ENCODE measurements at places on chromosomes 3 and 15.

GRCh38 chr3:128447561-128448013, 19.1 kb downstream of the DNAJB8 start:
- no peak for DNase-seq

GRCh38 chr3:128996726-128997125, 2.9 kb upstream of the CFAP92 start:
- no peak for DNase-seq

- DNase-seq: no peak
Measured at GRCh38 chr15:70714565-70714964, 48.8 kb downstream of the UACA start.

DNA sequence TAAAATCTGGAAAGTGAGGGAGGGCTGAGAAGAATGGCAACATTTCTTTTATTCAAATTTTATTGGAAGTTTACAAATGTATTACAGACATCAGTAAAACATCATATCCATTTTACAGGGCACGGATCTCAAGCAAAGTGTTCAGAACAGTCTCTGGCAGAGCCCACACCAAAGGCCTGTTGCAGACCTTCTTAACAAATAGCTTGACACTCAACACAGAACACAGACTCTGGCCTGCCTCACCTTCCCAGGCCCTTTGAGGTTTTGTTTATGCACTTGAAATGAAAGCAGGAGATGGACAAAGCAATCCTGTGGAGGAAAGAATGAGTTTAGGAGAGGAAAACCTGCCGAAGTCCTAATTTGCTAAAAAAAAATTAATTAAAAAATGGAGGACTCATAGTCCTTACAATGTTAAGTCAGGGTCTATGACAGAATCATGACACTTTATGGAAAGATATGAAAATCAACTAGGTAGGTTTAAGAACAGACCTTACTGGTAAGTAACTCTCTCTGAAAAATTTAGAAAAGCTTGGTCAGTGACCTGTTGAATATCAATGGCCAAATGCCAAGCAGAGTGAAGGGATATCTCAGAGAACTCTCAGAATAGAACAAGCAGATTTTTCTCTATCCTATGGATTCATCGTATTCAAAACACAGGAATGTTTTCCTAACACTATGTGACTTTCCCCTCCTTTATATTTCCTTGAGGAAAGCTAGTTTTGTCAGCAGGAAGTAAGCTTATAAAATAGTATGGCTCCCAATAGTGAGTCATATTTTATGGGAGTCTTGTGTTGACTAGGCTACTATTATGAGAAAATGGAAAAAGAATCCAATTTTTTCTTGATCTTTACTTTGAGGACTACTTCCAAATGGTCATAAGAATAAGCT, 70.8 kb upstream of the PSMD6 start:
- no peak for DNase-seq

DNA sequence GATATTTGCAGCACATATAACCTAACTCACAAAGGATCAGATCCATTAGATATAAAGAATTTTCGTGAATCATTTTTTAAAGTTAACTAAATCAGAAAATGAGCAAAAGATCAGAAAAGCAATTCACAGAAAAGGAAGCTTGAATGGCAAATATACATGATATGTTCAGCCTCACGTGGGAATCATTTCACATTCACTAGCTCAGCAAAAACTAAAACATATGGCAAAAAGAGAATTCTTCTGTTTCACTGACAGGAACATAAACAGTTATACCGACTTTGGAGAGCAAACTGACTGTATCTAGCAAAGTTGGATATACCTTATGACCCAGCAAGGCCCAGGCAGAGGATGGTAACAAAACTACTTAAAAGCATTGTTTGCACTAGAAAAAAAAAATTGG, 34.0 kb upstream of the NR2E3 start:
- no peak for DNase-seq

- no peak for DNase-seq
Measured at GRCh38 chr3:4670352-4670751, 177.2 kb downstream of the ITPR1 start.

- DNase-seq: no peak
Measured at GRCh38 chr3:34626699-34627098, 828.3 kb downstream of the PDCD6IP start.

- no peak for DNase-seq
Measured at GRCh38 chr3:105431200-105431599, 64.5 kb downstream of the ALCAM start.

DNA sequence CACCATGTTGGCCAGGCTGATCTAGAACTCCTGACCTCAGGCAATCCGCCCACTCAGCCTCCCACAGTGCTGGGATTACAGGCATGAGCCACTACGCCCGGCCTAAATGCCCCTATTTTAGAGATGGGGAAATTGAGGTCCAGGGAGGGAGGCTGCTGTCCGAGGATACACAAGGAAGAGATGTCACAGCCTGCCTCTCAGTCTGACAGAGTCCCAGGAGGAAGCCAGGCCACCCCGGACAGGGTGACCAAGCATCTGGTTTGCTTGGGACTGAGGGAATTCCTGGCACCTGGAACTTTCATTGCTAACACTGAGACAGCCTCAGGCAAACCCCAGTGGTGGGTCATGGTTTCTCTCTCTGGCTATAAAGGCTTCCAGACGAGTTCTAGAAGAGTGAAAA, 30.6 kb upstream of the ADAMTS7 start:
- no peak for DNase-seq

DNA sequence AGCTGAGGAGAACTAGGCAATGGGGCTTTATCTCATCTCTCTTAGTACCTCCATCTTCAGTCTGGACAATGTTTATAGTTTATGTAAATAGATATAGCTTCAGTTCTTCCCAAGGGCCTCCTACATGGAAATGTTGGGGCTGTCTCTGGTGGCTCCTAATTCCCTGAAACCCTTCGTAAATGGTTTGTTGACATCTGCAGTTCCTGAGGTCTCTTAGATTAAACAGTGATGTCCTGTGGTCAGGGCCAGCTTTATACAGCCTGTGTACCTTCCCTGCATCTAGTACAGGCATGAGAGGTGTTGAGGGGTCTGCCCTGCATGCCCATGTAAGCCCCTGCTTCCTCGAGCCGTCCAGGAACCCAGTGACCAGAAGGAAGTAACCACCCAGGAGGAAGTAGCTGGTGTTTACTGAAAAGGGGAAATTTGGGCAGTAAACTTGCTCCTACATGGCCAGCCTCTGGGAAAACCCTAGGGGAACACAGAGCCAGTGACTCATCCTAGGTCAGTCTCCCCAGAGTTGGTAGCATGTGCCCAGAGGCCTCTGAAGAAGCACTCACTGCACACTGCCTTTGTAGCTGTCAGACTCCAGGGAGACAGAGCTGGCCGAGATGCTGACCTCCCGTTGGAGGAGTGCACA, 4.7 kb upstream of the TBC1D2B start:
- DNase-seq: no peak

DNA sequence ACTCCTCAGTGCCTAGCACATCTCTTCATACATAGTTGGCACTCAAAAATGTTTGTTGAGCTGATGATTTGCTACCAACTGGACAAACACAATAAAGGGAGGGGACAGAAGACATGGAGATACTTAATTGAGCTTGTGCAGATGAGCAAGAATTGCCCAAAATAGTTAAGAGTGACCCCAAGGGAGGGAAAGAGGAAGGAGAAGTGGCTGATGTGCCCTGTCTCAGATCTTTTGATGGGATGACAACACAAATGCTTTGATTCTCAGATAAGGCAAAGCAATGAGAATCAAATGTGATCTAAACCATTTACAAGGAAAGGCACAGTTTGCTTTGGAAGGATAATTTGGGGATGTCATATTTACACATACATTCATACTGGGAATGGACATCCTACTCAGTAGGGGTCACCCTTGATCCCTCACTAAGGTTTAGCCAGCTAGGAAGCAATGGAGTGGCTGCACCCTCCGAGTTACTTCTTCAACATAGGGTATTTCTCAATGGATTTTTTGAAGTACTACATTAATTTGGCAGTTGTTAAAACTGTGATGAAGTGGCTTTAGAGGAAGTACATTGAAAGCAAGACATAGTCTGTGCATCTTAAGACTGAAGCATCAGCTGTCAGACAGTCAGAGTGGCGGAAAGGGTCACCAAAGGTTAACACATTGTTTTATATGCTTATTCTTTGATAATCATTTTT, 21.9 kb upstream of the SSR3 start:
- no peak for DNase-seq

- no peak for DNase-seq
Measured at GRCh38 chr3:38543586-38543985, 47.4 kb downstream of the EXOG start.
